ENCODE measurements at places on chromosomes 12 and 14. TPM values are rescaled to one million over a fixed set of nuclear protein-coding genes. Genes with fewer than 3 reads are reported as not detected.

The CCDC177 gene
- total RNA-seq: not detected

The NOVA1 gene
- total RNA-seq: 2.0 TPM

The FOXG1 gene
- total RNA-seq: not detected

The SIX1 gene
- total RNA-seq: 0.97 TPM

The MYH6 gene
- not detected for total RNA-seq

The DIO2 gene
- not detected for total RNA-seq

Data from epithelial cell of umbilical artery (primary cell).